WTC11 (cell line): ENCODE measurements at places on chromosomes 4 and X. TPM values are rescaled to one million over a fixed set of nuclear protein-coding genes. Genes with fewer than 3 reads are reported as not detected.

ADH1C gene
- total RNA-seq, result 0.22 to 0.23 TPM in 2 of 3 replicates, not detected in the other

GSX2 gene
- not detected in 3 replicates for total RNA-seq

SLC6A14 gene
- total RNA-seq, result 0.07 TPM in 3 replicates

KLHL8 gene
- total RNA-seq, result 6.5 to 7.3 TPM (median 6.8 TPM) in 3 replicates

PPM1K gene
- 13.4 to 17.0 TPM (median 14.1 TPM) in 3 replicates for total RNA-seq

MAGEH1 gene
- total RNA-seq, result 12.0 to 13.9 TPM (median 12.2 TPM) in 3 replicates

SERTM2 gene
- total RNA-seq, result 0.18 to 0.41 TPM (median 0.37 TPM) in 3 replicates

NAA15 gene
- total RNA-seq, result 81.4 to 98.9 TPM (median 81.6 TPM) in 3 replicates

PPP1R2C gene
- total RNA-seq, result not detected in 3 replicates

ZNF711 gene
- total RNA-seq, result 12.5 to 14.3 TPM (median 13.4 TPM) in 3 replicates

ODAPH gene
- not detected in 3 replicates for total RNA-seq

BMP3 gene
- total RNA-seq, result 0.53 to 0.55 TPM (median 0.55 TPM) in 3 replicates

TKTL1 gene
- 0.46 to 0.53 TPM in 2 of 3 replicates, not detected in the other for total RNA-seq

- no peak overlapping the region for H3K4me3 ChIP-seq
- H3K27ac ChIP-seq, result no peak overlapping the region
- no peaks in the 10 kb centered on the region for H3K27me3 ChIP-seq
- peak; percentile 34 for DNase-seq
- peaks cover 50% of the 10 kb centered on the region for H3K36me3 ChIP-seq
- H3K4me1 ChIP-seq, result peaks cover 17% of the 10 kb centered on the region
Measured at GRCh38 chr4:48546336-48546735, 56.3 kb downstream of the ZAR1 start.

- DNase-seq, result no peak
- peak overlapping the region; percentile 31; the same call in 1 of the 2 replicates for H3K27ac ChIP-seq
- H3K4me3 ChIP-seq, result no peak overlapping the region
- peaks cover 18% of the 10 kb centered on the region for H3K4me1 ChIP-seq
Measured at GRCh38 chr4:87103691-87104187, 116.7 kb downstream of the KLHL8 start.

DNA sequence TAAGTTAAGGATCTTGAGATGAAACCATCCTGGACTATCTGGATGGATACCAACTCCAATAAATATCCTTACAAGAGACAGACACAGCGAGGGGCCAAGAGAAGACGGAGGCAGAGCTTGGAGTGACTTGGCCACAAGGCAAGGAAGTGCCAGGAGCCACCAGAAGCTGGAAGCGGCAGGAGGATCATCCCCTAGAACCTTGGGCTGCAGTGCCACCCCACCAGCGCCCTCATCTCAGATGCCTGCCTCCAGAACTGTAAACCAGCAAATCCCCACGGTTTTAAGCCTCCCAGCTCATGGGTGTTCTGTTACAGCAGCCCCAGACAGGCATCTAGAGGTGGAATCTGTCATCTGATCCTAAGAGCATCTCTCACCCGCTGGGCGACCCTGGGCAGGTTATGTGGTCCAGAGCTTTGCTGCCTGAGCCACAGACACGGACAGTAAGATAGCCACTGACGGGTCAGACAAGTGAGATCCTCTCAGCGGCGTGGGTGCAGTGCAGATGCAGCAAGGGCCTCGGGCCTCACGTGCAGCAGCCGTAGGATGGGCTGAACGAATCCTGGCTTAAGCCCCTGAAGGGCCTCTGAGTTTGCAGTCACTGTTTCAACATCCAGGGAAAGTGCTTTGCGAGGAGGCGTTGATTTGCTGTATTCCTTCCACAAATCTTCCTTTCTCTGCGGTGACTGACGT is 25.1 kb upstream of the MXD4 start:
- no peak for DNase-seq
- H3K36me3 ChIP-seq, result no peaks in the 10 kb centered on the region
- H3K27ac ChIP-seq, result no peak overlapping the region

GRCh38 chrX:115023811-115024210 is 6.4 kb upstream of the IL13RA2 start:
- H3K27ac ChIP-seq, result no peak overlapping the region
- no peak overlapping the region for H3K4me3 ChIP-seq
- no peaks in the 10 kb centered on the region for H3K4me1 ChIP-seq
- no peaks in the 10 kb centered on the region for H3K36me3 ChIP-seq
- no peak for DNase-seq
- peaks cover 18% of the 10 kb centered on the region for H3K27me3 ChIP-seq

GRCh38 chr4:145779319-145779801 is 99.4 kb downstream of the C4orf51 start:
- H3K36me3 ChIP-seq, result peaks cover 49% of the 10 kb centered on the region
- DNase-seq, result no peak
- H3K27ac ChIP-seq, result peak overlapping the region; percentile 99

DNA sequence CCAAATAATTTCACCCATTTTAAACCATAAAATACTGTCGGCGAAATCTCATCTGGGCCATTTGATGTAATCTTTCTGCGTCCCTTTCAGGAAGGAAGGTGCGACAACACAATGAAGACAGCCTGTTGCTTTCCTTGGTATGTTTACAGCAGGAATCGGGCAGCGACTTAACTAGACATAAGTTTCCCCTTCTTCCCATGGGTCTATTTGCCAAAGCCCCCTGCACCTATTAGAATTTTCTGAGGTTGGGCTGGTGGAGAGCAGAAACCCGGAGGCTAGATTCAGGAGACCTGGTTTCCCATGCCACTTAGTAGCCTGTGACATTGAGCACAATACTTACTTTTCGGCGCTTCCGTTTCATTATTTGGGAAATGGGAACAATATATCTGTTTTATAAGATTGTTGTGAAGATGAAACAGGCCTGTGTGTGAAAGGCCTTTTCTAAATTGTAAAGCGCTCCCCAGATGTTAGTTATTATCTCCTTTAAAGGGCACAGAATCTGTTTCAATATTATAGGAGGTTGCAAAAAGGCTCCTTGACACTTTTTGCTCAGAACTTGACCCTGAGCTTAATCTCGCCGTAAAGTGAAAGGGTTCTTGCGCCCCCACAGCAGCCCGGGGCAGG is 552 bp upstream of the AFF1 start:
- no peak for DNase-seq
- H3K36me3 ChIP-seq, result no peaks in the 10 kb centered on the region
- peak overlapping the region; percentile 81 for H3K4me3 ChIP-seq
- H3K4me1 ChIP-seq, result peaks cover 36% of the 10 kb centered on the region
- H3K27me3 ChIP-seq, result no peaks in the 10 kb centered on the region

GRCh38 chrX:14352511-14352910 is 176.8 kb upstream of the GLRA2 start:
- no peak overlapping the region for H3K4me3 ChIP-seq
- DNase-seq, result no peak
- H3K4me1 ChIP-seq, result peaks cover 33% of the 10 kb centered on the region
- no peak overlapping the region for H3K27ac ChIP-seq
- no peaks in the 10 kb centered on the region; the same call in 1 of the 2 replicates for H3K27me3 ChIP-seq

GRCh38 chrX:129655547-129656249 is 942 bp upstream of the APLN start:
- H3K36me3 ChIP-seq, result no peaks in the 10 kb centered on the region; the same call in 1 of the 2 replicates
- peaks cover 50% of the 10 kb centered on the region for H3K27me3 ChIP-seq
- H3K4me3 ChIP-seq, result peak overlapping the region; percentile 64
- no peak overlapping the region for H3K27ac ChIP-seq
- peaks cover 23% of the 10 kb centered on the region for H3K4me1 ChIP-seq
- peak; percentile 29 for DNase-seq

DNA sequence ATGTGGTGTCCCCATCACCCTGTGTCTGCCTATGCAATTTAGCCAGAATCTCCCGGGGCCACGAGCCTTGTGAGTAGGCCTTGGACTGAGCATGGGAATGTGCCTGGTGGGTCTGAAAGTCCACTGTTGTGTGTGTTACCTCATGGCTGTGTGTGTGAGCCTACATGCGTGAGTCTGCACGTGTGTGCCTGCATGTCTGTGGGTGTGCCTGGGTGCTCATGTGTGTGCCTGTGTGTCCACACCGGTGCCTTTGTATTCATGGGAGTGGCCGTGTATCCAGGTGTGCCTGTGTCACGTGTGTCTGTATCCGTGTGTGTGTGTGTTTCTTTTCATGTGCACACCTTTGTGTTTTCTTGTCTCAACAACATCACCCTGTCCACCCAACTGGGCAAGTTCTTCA is 14.2 kb downstream of the ATP5ME start:
- peaks cover 3% of the 10 kb centered on the region for H3K4me1 ChIP-seq
- H3K27ac ChIP-seq, result no peak overlapping the region; the same call in 1 of the 2 replicates
- H3K36me3 ChIP-seq, result peaks cover 4% of the 10 kb centered on the region
- DNase-seq, result no peak
- H3K4me3 ChIP-seq, result no peak overlapping the region

DNA sequence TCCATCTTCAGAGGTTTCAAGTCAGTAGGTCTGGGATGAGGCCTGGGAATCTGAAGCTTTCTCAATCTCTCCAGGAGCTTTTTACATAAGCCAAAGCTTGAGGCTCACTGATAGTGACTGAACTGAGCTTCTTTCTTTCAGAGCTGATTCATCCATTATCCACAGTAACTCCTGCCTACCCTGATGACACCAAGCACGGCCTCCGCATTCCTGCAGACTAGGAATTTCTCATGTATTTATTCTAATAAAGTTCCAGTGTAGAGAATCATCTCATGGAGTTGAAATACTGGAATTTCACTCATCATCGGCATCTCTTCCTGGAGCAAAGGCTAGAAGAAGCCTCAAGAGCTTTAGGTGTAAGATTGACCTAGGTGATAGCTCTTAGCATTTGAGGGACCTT is 12.1 kb upstream of the DCTD start:
- H3K27ac ChIP-seq, result no peak overlapping the region
- no peaks in the 10 kb centered on the region for H3K27me3 ChIP-seq
- no peaks in the 10 kb centered on the region for H3K36me3 ChIP-seq
- H3K4me1 ChIP-seq, result no peaks in the 10 kb centered on the region
- H3K4me3 ChIP-seq, result no peak overlapping the region
- no peak for DNase-seq

DNA sequence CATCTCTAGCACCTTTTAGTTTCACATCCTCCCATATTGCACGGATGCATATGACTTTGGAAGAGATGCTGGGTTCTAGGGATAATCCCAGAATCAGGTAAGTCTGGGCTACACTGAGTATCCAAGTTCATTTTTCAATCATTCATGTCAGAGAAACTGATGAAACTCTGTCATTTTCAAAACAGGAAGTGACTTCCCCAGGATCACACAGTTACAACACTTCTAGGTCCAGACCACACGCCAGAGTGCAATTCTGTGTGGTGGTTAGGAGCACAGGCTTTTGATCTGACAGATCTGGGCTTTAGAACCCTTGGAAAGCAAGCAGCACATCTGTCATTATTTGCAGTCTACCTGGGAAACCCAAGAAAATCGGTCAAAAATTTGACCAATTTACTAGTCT is 52.1 kb upstream of the CDKN2AIP start:
- H3K27me3 ChIP-seq, result peaks cover 6% of the 10 kb centered on the region
- H3K4me1 ChIP-seq, result peaks cover 2% of the 10 kb centered on the region; the same call in 1 of the 2 replicates
- H3K36me3 ChIP-seq, result no peaks in the 10 kb centered on the region

DNA sequence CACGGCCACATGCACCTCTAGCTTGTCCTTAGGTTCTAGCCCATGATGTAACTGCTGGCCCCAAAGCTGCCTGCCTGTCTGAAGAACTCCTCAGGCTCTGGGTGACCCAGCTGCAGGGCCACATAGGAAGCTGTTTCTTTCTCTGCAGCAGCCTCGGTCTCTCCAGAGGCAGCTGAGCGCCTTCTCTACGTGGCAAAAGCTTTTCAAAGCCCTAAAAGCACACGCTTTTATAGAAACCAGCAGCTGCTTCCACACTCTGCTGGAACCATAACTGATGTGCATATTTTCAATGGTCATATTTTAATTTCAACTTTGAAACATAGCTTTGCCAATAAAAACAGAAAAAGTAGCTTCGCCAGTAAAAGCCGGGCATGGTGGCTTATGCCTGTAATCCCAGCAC is 37.4 kb downstream of the FAM53A start:
- H3K27me3 ChIP-seq, result no peaks in the 10 kb centered on the region
- H3K27ac ChIP-seq, result no peak overlapping the region
- no peak overlapping the region for H3K4me3 ChIP-seq
- no peaks in the 10 kb centered on the region for H3K36me3 ChIP-seq
- H3K4me1 ChIP-seq, result 0 out of 2 replicates have a peak, but pooled peaks cover 6% of the 10 kb centered on the region
- no peak for DNase-seq

- DNase-seq, result no peak
- peaks cover 8% of the 10 kb centered on the region; the same call in 1 of the 2 replicates for H3K27me3 ChIP-seq
- no peaks in the 10 kb centered on the region for H3K36me3 ChIP-seq
Measured at GRCh38 chrX:68684919-68685304, 37.4 kb downstream of the STARD8 start.

DNA sequence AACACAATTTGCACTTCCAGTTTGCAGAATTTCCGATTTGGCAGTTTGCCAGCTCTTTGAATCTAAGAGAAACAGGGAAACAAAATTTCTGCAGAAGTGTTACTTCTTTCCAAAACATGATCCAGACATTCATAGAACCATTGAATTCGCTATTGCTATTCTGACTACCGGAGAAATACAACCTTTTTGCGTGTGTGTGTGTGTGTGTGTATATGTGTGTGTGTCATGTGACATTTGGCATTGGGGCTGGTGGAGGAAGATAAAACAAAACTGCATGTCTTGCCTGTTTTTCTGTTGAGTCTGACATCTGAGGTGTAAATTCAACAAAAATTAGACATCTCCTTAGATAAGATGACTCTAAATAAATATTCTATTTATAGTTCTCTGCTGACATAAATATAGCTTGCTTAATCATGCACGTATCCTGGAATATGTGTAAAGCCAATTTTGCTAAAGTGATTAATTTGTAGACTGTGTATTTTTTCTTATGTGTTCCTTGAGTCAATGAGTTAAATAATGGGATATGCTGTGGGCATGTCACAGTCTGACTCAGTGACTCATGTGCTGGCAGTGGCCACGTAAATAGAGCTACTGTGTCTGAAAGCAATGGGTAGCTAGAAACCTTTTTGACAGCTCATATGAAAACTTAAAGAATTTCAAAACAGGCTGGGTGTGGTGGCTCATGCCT is 98.9 kb downstream of the HPGD start:
- H3K36me3 ChIP-seq, result no peaks in the 10 kb centered on the region
- H3K4me3 ChIP-seq, result no peak overlapping the region
- DNase-seq, result no peak
- no peaks in the 10 kb centered on the region for H3K27me3 ChIP-seq

DNA sequence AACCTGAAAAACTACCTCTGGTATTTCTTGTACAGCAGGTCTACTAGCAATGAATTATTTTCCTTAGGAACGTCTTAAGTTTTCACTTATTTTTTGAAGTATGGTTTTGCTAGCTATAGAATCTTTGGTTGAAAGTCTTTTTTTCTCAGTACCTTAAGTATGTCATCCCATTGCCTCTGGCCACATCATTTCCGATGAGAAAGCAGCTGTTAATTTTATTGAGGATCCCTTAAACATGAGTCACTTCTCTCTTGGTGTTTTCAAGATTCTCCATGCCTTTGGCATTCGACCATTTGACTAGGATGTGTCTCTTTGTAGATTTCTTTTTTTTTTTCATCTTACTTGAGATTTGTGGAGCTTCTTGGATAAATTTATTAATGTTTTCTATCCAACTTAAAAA is 803.8 kb upstream of the AMOT start:
- H3K4me1 ChIP-seq, result peaks cover 3% of the 10 kb centered on the region
- no peaks in the 10 kb centered on the region for H3K27me3 ChIP-seq
- DNase-seq, result no peak
- H3K36me3 ChIP-seq, result peaks cover 28% of the 10 kb centered on the region
- H3K4me3 ChIP-seq, result no peak overlapping the region

- peak; percentile 64 for DNase-seq
- no peak overlapping the region for H3K27ac ChIP-seq
- no peak overlapping the region for H3K4me3 ChIP-seq
- H3K36me3 ChIP-seq, result peaks cover 3% of the 10 kb centered on the region; the same call in 1 of the 2 replicates
Measured at GRCh38 chr4:170374770-170375169, 285.0 kb upstream of the AADAT start.
